ENCODE measurements at places on chromosomes 1 and 21. TPM values are rescaled to one million over a fixed set of nuclear protein-coding genes. Genes with fewer than 3 reads are reported as not detected.

GRCh38 chr1:157580179-157580827 lies 17.6 kb downstream of the FCRL4 start:
- DNase-seq: peak; percentile 46
- no peaks in the 10 kb centered on the region for H3K36me3 ChIP-seq
- no peak overlapping the region for H3K4me3 ChIP-seq
- no peaks in the 10 kb centered on the region for H3K4me1 ChIP-seq

- H3K27ac ChIP-seq: no peak overlapping the region
- H3K27me3 ChIP-seq: no peaks in the 10 kb centered on the region
- DNase-seq: no peak
- H3K36me3 ChIP-seq: peaks cover 31% of the 10 kb centered on the region
- H3K4me1 ChIP-seq: no peaks in the 10 kb centered on the region
Observed at GRCh38 chr1:77742011-77742555, 17.6 kb downstream of the USP33 start.

DNA sequence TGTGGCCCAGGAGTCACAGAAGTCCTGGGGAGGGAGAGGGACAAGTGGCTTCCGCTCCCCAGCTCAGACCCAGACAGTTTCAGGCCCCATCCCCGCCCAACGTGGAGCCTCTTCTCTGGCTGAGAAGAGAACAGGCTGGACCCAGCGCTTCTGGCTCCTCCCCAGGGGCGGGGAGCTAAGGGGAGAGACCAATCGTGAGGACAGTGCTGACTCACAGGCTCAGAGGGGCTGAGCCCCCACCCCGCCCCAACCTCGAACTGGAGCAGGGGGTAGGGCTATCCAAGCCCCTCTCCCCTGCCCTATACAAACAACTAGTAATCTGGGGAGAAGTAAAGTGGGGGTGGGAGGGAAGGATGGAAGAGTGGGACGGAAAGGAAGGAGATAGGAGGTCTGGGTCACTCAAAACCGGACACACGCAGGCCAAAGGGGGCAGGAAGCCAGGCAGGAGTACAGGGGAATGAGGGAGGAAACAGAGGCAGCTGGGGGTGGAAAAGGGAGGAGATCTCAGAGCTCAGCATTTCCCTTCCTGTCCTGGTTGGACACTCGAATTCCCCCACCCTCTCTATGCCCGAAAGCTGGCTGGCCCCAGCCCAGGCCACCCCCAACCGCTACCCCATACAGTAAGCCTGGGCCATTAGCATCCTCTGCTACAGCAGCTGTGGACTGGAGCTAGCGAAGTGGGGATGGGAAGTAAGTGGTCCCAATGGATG lies at the start of gene SHC1:
Gene SHC1 (minus strand): TSS at position 117 of the 710 bp plus-strand sequence. CDS start 221 bp downstream, outside the sequence.
- H3K4me1 ChIP-seq: peaks cover 43% of the 10 kb centered on the region
- peak within 1 kb of the TSS; percentile 33 for H3K4me3 ChIP-seq
- no peaks in the 10 kb centered on the region for H3K27me3 ChIP-seq
- H3K36me3 ChIP-seq: peaks cover 54% of the 10 kb centered on the region
- DNase-seq: peak; percentile 97

DNA sequence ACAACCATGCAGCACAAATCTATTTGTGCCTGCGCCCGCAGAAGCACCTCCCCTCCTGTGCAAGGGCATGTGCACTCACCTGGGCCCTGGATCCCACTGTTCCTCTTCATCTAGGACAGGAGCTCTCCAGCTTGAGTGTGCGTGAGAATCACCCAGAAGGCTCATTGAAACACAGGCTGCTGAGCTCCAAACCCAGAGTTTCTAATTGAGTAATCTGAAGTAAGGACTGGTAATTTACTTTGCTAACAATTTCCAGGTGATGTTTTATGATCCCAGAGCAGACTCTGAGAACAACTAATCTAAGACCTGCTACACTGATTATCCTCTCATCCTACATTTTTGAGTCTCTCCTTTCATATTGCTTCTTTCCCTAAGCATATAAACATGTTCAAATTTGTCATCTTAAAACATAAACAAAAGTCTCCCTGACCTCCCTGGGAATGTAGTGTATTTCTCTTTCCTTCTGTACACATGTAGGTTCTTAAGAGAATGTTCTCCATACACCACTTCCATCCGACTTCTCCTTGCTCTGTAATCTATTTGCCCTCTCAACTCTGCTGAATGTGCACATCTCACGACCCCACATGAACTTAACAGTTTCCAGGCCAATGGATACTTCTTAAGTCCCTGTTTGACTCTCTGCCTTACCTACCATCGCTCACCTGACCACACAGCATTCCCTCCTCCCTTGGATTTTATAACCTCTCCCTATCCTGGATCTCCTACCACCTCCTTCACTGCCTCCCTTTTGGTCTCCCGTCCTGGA lies 522.5 kb downstream of the SMYD3 start:
- H3K27ac ChIP-seq: no peak overlapping the region
- H3K4me1 ChIP-seq: peaks cover 27% of the 10 kb centered on the region
- no peak overlapping the region for H3K4me3 ChIP-seq

DNA sequence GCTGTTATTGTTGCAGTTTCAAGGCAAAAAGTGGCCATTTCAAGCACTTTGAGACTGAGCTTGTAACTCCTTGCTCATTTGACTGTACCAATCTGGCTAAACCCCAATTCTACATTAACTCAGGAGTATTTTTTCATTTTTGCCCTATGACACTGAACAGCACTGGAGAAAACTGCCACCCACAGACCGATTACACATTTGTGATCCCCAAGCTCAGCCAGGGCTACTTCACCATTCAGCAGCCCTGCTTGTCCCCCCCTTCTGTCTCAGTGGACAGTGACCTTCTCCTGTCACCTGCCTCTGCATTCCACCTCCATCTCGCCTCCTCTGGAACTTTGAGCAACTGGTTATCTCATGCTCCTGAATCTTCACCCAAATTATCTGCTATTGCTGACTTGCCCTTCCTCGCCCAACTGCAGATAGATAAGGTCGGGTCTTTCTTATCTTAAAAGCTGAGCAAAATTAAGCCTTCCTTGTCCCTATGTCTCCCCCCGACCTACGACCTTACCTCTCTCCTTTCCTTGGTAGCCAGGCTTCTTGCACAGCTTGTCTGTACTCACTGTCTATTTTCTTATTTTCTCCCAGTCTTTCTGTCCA lies 25.3 kb downstream of the SPATA46 start:
- no peaks in the 10 kb centered on the region for H3K36me3 ChIP-seq
- no peak overlapping the region for H3K27ac ChIP-seq
- H3K4me1 ChIP-seq: peaks cover 36% of the 10 kb centered on the region

GRCh38 chr1:57350610-57351009 lies 73.2 kb downstream of the DAB1 start:
- H3K4me1 ChIP-seq: no peaks in the 10 kb centered on the region
- no peak for DNase-seq
- H3K4me3 ChIP-seq: no peak overlapping the region

DNA sequence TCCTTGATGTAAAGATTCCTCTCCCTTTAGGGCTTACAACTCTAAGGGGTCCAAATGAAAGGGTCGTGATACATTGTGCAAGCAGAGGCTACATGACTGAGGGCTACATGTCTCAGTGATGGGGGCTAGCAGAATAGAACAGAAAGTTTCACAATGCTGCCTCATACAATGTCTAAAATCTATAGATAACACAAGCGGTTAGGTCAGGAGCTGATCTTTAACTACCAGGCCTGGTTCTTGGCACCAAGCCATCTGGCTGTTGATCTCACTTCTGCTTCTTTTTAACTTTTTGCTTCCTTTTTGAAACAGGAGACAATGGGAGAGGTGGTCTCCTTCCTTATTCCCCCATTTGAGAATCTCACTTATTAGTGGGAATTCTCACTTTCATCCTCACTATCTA lies 710.2 kb downstream of the AMY1C start:
- H3K27ac ChIP-seq: no peak overlapping the region
- no peak overlapping the region for H3K4me3 ChIP-seq
- DNase-seq: no peak
- H3K27me3 ChIP-seq: no peaks in the 10 kb centered on the region
- no peaks in the 10 kb centered on the region for H3K36me3 ChIP-seq

DNA sequence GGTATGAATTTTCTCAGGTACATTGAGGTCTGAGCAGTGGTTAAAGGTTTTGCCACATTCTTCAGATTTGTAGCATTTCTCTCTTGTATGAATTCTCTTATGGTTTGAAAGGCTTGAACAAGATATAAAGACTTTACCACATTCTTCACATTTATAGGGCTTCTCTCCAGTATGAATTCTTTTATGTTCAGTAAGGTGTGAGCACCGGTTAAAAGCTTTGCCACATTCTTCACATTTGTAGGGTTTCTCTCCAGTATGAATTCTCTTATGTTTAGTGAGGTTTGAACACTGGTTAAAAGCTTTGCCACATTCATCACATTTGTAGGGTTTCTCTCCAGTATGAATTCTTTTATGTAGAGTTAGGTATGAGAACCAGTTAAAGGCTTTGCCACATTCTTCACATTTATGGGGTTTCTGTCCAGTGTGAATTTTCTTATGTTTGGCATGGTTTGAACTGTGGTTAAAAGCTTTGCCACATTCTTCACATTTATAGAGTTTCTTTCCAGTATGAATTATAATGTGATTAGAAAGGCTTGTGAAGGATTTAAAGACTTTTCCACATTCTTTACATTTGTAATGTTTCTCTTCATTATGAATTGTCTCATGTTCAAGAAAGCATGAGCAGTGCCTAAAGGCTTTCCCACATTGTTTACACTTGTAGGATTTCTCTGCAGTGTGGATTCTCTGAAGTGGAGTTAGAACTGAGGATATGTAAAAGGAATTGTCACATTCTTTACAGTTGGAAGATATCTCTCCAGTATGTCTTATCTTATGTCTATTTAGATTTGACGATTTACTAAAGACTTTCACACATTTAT lies 18.4 kb upstream of the ZNF124 start:
- H3K27me3 ChIP-seq: no peaks in the 10 kb centered on the region
- no peak overlapping the region for H3K27ac ChIP-seq
- no peaks in the 10 kb centered on the region for H3K4me1 ChIP-seq
- peaks cover 26% of the 10 kb centered on the region for H3K36me3 ChIP-seq

- H3K4me3 ChIP-seq: no peak overlapping the region
- H3K4me1 ChIP-seq: no peaks in the 10 kb centered on the region
- no peak for DNase-seq
- no peaks in the 10 kb centered on the region for H3K27me3 ChIP-seq
- H3K27ac ChIP-seq: no peak overlapping the region
Observed at GRCh38 chr1:212228591-212229119, 56.6 kb upstream of the PPP2R5A start.

GRCh38 chr21:25987531-25987930 lies 183.0 kb downstream of the APP start:
- no peak for DNase-seq
- H3K27ac ChIP-seq: no peak overlapping the region
- H3K27me3 ChIP-seq: no peaks in the 10 kb centered on the region
- H3K36me3 ChIP-seq: peaks cover 8% of the 10 kb centered on the region

DNA sequence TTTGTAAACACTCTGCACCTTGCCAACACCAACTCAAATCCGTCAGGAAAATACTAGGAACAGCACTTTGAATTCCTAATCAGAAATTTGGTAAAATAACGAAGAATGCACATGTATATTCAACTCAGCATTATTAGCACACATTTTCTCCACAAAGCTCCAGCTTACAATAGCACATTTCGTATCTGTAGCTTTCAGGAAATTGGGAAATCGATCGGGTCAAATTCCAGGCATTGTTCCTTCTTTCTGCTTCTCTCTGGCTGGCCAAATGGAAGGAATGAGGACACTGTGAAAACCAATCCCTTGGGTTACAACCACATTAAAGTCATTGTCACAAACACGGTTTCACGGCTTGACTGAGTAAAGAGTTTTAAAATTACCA lies 58.6 kb downstream of the NPHP4 start:
- no peaks in the 10 kb centered on the region for H3K27me3 ChIP-seq
- no peak overlapping the region for H3K4me3 ChIP-seq
- DNase-seq: no peak
- H3K36me3 ChIP-seq: no peaks in the 10 kb centered on the region

DNA sequence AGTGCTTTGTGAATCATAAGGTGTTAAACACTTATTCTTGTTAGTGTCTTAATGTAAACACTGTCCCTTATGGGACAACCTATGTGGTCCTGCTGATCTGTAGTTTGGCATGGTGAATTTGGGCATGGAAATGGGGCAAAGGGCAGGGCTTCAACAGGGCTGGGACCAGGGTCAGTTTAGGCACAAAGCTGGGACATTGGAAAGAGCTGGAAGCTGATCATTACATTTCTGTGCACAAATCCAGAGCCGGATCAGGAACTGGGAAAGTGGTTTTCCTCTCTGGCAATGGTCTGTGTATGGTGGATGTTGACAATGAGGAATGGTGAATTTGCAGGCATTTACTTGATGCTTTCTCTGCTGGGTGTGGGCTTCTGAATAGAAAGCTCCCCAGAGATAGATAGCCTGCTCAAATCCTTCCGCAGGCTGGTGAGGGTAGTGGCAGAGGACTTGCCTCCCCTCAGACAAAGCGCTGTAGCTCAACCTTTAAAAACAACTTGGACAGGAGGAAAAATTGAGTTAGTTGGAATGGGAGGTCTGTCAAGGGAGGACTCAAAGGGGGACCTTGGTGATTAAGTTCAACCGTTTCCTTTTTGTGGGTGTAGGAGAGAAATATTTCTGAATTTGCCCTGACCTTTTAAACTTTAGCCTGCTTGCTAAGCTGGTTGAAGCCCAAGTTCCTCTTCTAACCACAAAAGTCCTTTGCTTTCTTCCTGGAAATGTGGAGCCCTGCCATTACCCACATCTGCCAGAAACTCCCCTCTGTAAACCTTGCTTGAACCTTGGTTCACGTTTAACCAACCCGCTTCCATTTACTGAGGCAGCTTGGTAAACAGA lies 35.3 kb downstream of the HLX start:
- no peak overlapping the region for H3K4me3 ChIP-seq
- H3K36me3 ChIP-seq: no peaks in the 10 kb centered on the region
- DNase-seq: no peak
- H3K4me1 ChIP-seq: no peaks in the 10 kb centered on the region

- no peaks in the 10 kb centered on the region for H3K36me3 ChIP-seq
- H3K27ac ChIP-seq: no peak overlapping the region
- H3K4me3 ChIP-seq: no peak overlapping the region
Observed at GRCh38 chr1:248613742-248614141, 16.2 kb upstream of the OR2T10 start.

The SPRR3 gene
- not detected for total RNA-seq

The BMP8A gene
- total RNA-seq: not detected

The SPATA17 gene
- total RNA-seq: not detected

The TCHH gene
- total RNA-seq: not detected

The TMEM167B gene
- 18.7 TPM for total RNA-seq

The NCF2 gene
- total RNA-seq: not detected

All from SJSA1 (cell line).